ENCODE measurements at places on chromosomes 3 and 15.

DNA sequence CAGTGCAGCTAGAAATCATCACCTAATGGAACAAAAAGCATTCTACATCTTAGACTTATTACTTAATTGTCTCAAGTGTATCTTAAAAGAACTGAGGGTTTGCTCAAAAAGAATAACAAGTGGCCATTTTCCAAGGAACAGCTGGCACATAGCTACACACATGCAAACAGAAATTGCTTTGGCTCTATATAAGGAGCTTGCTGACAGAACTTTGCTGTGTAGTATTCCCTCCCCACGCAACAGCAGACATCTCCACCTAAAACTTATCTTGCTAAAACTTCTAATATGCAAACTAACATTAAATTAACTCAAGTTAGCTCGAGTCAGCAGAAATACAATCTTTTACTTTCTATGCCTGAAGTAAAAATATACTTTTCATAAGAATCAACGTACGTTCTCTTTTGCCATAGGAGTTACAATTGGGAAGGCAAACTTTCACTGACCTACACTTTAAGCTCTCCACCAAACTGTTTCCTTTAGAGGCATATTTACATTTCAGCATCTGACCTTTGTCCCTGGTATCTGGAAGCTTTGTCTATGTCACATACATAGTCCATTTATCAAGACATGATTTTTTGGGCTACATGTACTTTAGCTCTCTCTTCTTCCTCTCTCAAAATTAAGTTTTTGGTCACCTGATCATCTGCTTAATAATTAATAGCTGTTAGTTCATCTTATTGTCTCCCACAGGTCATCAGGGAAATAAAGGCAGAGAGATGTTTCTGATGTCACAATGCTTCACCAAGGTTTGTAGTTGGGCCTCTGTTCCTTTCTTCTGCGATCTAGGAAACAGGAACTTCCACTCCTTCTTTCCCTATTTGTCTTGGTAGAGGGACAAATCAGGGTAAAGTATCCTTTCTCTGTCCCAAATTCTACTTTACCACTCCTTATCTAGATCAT lies 163.4 kb upstream of the AGTR1 start:
- no peak for DNase-seq

- DNase-seq, result no peak
Observed at GRCh38 chr15:99423186-99424130, 142.3 kb upstream of the MEF2A start.

DNA sequence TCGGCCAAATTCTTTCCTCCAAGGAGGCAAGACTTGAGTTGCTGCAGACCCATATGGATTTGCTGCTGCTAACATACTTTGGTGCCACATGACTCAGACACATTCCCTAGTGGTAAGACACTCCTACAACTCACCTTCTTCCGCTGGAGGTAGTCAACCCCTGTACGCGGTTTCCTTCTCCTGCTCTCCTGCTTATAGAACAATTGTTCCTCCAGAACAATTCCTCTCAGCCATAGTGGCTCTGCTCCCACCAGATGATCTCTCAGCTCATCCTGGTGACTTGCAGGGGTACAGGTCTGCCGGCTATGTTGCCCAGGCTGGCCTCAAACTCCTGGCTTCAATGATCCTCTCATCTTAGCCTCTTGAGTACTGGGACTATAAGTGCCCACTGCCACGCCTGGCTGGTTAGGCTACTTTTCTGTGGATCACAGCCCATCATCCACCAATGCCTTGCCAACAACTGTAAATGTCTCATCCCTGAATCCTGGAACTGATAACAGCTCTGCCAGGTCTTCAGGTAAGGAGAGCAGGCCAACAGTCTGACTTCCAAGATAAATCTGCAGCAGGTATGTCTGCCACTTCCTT lies 2.4 kb upstream of the CXCR6 start:
- no peak for DNase-seq

- no peak for DNase-seq
Observed at GRCh38 chr3:134326760-134327593, 47.3 kb downstream of the AMOTL2 start.

GRCh38 chr15:85091990-85092389 lies 110.3 kb downstream of the PDE8A start:
- no peak for DNase-seq

- DNase-seq, result no peak
Observed at GRCh38 chr3:194908972-194909371, 223.3 kb downstream of the FAM43A start.

GRCh38 chr15:42387603-42388002 lies 28.3 kb downstream of the CAPN3 start:
- no peak for DNase-seq

GRCh38 chr3:43859766-43860165 lies 169.0 kb downstream of the ABHD5 start:
- DNase-seq, result no peak

DNA sequence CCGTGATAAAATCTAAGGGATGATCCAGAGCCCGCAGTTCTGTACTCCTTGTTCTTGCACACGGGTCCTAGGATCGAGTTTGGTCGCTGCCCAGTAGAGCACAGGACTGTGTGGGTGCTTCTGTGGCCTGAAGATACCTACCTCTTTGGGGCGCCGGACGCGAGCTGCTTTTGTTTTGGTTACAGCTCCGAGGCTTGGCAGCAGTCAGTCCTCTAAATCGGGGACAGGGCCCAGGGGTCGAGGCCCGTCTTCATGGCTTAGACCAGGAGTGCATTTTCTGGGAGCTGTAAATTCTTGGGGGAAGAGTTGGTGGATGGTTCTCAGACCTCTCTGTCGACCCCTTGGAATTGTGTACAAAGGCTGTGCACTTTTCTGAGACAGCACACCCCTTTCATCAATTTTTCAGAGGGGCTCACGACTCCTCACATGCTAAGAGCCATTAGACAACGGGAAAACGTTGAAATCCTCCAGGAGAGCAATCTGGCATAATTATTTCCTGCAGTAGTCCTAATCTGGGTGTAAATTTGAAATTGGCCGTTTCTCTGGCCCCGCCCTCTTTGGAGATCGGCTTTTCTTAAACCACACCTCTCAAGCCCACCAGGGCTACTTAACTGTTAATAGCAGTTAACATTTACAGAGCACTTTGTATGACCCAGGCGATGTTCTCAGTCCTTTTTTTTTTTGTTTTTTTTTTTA lies 928 bp downstream of the CEP97 start:
- DNase-seq, result no peak

DNA sequence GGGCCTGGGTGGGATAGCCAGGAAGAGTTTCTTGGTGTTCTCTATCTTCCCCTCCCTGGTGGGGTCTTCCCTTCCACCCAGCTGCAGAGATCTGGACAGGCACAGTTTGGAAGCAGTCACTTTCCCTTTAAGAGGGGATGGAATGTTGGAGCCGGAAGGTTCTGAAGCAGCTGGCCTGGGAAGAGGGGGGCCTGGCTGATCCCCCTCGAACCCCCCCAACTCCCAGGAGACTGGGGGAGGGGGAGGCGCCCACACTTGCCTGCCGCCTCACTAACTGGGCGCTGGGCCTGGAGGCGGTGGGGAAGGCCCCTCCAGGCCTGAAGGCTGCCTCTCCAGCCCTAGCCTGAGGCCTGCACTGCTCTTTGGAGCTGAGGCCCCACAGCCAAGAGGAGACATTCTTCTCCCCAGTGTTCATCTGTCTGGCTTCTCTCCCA lies 1.4 kb downstream of the DVL3 start:
- DNase-seq, result no peak

DNA sequence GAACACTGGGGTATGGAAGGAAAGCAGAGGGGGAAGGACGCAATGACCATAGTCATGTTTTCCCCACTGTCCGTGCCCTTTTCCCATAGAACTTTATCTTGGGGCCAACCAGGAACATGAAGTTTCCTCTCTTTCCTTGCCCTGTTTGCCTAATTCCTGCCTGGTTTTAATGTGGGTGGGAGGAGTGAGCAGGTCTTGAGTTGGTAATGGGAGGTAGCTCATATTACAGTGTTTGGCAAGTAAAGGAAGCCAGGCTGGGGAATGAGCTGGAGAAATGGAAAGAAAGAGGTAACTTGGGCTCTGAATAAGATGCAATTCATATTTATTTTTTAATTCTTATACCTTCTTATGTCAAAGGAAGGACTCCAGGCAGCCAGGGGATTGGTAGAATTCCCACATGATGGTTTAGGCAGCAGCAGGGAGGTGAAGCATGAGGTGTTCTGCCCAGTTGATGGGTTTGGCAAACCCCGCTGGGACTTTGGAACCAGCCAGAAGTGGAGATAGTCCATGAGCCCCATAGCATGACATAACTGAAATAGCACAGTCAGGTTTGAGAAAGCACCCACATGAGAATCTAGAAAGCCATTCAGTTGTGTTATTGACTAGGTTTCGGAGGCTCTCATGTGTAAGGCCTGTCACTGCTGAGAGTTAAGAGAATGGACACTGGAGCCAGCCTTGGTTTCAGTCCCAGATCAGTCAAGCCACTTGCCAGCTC lies 60.0 kb downstream of the CCK start:
- no peak for DNase-seq

DNA sequence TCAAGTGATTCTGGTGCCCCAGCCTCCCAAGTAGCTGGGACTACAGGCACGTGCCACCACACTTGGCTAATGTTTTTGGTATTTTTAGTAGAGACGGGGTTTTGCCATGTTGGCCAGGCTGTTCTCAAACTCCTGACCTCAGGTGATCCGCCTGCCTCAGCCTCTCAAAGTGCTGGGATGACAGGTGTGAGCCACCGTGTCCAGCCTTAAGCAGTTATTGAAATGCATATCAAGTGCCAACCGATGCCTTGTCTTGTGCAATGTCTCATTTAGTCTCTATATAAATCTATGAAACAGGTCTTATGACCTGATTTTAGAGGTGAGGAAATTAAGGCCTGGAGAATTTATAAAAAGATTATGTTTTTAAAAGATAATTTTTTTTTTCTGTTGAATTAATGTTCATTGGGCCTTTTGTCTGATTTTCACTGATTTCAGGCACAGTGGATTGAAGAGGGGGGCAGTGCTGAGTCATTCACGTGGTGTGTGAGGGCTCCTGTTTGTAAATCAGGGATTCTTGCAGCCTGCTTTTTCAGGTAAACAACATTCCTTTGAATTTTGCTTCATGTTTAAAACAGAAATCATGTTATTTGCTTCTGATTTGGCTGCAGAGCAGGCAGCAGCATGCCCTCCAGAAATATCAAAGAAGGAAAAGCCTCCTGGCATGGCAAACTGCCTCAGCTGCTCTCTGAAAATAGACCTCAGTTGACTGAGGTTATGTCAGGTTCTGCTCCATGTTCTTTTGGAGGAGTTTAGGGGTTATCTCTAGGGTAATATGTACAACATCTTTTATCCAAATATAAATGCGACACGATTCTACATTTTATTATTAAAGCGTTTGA lies 407.0 kb upstream of the RGMA start:
- DNase-seq, result no peak

DNA sequence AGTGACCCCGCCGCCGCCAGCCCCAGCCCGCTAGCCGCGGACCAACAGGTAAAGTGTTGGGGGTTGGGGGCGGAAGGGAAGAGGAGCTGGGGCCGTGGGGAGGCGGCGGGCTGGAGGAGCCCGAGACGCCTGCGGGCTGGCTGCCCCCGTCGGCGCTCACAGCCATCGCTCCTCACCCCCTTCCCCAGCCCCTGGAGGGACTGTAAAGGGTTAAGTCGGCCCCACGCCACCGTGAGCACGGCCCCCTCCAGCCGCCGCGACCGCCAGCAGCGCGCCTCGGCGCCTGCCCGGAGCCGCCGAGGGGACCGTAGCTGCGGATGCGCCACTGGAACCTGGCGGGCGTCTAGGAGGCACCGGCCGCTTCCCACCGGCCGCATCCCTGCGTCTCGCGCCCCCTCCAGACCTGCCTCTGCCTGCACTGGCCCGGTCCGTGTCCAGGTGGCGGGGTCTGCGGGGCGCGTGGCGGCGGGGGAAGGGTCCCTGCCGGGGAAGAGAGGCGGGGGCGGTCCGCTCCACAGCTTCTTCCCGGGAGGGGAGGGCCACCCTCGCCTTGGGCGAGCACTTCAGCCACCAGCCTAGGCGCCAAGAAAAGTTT lies 522 bp downstream of the MED12L start:
- DNase-seq, result no peak

DNA sequence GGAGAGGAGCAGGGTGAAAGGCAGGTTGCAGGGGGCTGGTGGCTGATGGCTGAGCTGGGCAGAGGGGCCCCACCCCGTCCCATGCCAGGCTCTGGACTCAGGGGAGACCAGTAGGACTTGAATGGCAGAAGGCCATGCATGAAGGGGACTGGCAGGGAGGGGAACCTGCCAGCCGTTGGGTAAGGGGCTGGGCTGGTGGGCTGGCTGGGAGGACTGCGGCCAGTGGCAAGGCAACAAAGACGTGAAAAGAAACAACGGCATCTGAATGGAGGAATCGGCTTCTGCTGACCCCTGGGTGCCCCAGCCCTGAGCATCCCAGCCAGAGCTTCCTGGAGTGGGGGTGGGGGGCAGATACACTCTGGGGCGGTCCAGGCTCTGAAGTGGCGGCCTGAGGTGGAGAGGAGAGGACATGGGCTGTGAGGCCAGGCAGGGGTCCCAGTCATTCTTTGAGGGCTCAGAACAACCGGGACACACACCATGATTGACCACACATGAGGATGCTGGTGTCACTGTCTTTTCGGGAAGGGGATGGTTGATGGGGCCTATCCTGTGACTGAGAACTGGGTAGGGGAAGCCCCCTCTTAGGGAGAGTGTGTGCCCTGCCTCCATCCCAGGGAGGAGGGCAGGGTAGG lies 11.7 kb downstream of the GLYCTK start:
- no peak for DNase-seq

DNA sequence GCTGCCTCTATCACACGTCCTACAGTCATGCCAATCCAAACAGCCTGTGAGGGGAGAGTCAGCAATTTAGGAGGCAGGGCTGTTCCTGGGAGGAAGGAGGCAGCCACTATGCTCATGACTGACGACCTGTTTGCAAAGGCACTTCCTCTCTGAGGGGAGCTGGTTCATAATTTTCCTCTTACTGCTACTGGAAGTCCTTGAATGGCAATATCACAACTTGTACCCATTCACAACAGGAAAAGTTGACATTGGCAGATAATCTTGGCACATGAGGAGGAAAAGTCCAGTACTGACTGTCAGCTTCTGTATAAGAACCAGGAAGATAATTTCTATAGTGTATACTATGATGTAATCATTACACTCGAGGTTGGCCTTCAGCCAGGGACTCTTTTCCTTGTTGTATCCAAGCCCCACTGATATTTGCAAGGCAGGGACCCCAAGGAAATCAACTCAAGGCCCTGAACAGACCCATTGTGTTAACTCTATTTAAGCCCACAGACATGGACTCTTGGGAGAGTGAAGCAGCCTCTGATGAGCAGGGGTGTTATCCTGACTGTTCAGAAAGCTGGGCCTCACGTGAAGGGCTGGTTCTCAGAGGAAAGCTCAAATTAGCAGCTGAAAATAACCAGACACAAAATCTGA lies 267.3 kb upstream of the ADAMTS9 start:
- DNase-seq, result no peak

GRCh38 chr3:168405288-168405687 lies 309.6 kb upstream of the GOLIM4 start:
- DNase-seq, result no peak

DNA sequence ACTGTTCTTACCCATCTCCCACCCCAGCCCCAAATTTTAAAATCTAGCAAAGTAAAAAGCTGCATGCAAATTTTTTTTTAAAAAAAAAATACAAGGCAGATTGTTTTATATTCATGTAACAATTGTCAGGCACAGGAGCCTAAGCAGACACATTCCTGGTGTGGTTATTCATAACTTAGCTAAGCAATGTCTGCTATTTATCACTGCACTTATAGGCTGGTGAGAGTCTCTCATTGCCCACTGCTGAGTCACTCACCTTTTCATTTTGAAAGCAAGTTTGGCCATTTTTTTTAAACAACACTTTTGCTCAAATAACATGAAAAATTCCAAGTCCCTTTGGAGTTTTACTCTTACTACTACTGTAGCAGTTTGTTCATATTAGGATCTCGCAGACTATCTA lies 413.9 kb downstream of the RBMS3 start:
- DNase-seq, result no peak

GRCh38 chr3:159429702-159430101 lies 558.9 kb upstream of the IL12A start:
- no peak for DNase-seq

Data from cerebellar nuclear complex (tissue), 1 donor.